ENCODE measurements at places on chromosomes 11 and 22. TPM values are rescaled to one million over a fixed set of nuclear protein-coding genes. Genes with fewer than 3 reads are reported as not detected.

MMP1 gene
- total RNA-seq = not detected

IPO7 gene
- total RNA-seq = 72.6 TPM

SLC17A6 gene
- total RNA-seq = not detected

CARD18 gene
- total RNA-seq = not detected

CDK2AP2 gene
- 99.2 TPM for total RNA-seq

MUC2 gene
- total RNA-seq = 9.1 TPM

GUCY1A2 gene
- total RNA-seq = not detected

ATL3 gene
- total RNA-seq = 29.2 TPM

TSGA10IP gene
- not detected for total RNA-seq

KIAA0930 gene
- 43.2 TPM for total RNA-seq

MMP13 gene
- 0.13 TPM for total RNA-seq

GSTT2 gene
- total RNA-seq = 0.15 TPM

ROBO4 gene
- not detected for total RNA-seq

PKDREJ gene
- not detected for total RNA-seq

ZNHIT2 gene
- 104 TPM for total RNA-seq

MS4A3 gene
- total RNA-seq = not detected

KRTAP5-11 gene
- total RNA-seq = not detected

AP5B1 gene
- 20.2 TPM for total RNA-seq

TECTA gene
- not detected for total RNA-seq

POU2F3 gene
- 0.28 TPM for total RNA-seq

AMPD3 gene
- 6.3 TPM for total RNA-seq

WDR74 gene
- total RNA-seq = 183 TPM

OR2AG2 gene
- total RNA-seq = 0.15 TPM

MYEOV gene
- total RNA-seq = 97.2 TPM

GAL3ST3 gene
- total RNA-seq = not detected

PGGHG gene
- 194 TPM for total RNA-seq

LMNTD2 gene
- total RNA-seq = 6.9 TPM

PDE2A gene
- total RNA-seq = 0.79 TPM

APLNR gene
- total RNA-seq = not detected

PANX2 gene
- 1.4 TPM for total RNA-seq

GPHA2 gene
- not detected for total RNA-seq

KRTAP5-3 gene
- not detected for total RNA-seq

OR8D4 gene
- total RNA-seq = not detected

Measured in HT-29 (cell line).